ENCODE measurements at places on chromosomes 7 and 10. TPM values are rescaled to one million over a fixed set of nuclear protein-coding genes. Genes with fewer than 3 reads are reported as not detected.

The SLC12A9 gene
- total RNA-seq, result 17.2 TPM

The PRSS37 gene
- total RNA-seq, result not detected

The DNA2 gene
- total RNA-seq, result 15.2 TPM

The ZNF33B gene
- 10.1 TPM for total RNA-seq

The CHST12 gene
- total RNA-seq, result 1.3 TPM
